ENCODE measurements at places on chromosomes 7 and 10.

GRCh38 chr7:69906283-69906995, 308.2 kb downstream of the AUTS2 start:
- peak; percentile 62 for DNase-seq

DNA sequence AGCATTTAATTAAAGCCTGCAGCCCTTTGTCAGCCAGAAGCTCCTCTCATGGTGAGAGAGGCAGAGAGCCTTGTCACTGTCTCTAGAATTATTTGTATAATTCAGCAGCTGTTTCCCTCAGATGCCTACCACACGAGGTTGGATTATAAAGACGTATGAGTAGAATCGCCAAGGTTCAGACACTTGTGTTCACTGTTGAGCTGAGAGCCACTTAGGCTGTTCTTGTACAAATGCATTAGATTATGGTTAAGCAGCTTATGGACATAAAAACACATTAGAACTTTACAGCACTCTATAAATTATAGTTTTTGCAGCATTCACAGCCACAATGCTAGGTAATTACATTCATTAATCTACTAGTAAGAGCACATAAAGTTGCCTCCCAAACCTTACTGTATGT, 282.6 kb downstream of the AUTS2 start:
- peak; percentile 25 for DNase-seq

DNA sequence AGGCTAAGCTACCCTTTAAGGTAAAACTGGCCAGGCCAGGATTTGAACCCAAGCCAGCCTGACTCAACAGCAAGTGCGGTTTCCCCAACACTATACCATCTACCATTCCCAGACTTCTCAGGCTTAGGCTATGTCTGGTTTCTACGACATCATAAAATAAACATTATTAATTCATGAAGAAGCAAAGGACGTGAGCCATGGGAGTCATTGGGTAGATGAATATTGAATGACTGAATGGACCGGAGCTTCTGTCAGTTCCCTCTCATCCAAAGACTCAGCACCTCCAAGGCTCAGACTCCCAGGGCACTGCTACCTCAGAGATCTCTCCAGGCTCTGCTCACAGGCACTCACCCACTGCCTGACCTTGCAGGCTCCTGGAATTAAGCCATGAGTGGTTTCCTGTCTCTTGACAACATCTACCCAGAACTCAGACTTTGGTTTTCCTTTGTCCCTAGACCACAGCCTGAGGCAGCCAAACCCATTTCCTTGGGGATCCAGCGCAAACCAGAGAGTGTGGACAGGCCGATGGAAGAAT, 64.6 kb upstream of the STEAP1B start:
- no peak for DNase-seq

DNA sequence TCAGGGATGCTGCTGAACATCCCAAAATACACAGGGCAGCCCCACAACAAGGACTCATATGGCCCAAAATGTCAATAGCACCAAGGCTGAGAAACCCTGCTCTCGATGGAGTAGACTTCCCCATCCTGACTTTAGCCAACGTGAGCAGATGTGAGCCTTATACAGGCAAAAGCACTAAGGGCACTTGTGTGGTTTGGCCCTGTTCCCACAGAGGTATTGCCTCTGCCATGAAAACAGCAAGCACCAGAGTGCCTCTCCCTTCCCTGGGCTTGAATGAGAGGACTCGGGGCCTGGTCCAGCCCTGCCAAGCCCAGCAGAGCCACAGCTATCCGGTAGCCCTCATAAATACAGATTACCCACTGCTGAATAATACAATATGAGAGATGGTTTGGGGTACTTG, 47.5 kb downstream of the ACSM6 start:
- DNase-seq: no peak
